ENCODE measurements at places on chromosomes 7 and 10.

DNA sequence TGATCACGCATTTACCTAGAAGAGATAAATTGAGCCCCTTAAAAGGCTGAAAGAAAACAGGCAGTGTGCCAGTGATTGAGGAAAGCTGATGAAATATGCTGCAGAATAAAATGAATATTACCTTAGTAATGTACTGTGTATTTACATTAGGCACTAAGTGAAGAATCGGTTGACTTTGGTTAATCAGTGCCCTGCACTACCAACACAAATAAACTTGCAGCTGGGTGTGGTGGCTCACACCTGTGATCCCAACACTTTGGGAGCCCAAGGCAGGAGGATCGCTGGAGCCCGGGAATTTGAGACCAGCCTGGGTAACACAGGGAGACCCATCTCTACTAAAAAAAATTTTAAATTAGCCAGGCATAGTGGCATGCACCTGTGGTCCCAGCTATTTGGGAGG is 148.3 kb upstream of the TCF7L2 start:
- no peak for DNase-seq

GRCh38 chr10:48533951-48534720 is 70.7 kb downstream of the ARHGAP22 start:
- DNase-seq: no peak

GRCh38 chr7:22653951-22654350 is 73.0 kb upstream of the IL6 start:
- no peak for DNase-seq

DNA sequence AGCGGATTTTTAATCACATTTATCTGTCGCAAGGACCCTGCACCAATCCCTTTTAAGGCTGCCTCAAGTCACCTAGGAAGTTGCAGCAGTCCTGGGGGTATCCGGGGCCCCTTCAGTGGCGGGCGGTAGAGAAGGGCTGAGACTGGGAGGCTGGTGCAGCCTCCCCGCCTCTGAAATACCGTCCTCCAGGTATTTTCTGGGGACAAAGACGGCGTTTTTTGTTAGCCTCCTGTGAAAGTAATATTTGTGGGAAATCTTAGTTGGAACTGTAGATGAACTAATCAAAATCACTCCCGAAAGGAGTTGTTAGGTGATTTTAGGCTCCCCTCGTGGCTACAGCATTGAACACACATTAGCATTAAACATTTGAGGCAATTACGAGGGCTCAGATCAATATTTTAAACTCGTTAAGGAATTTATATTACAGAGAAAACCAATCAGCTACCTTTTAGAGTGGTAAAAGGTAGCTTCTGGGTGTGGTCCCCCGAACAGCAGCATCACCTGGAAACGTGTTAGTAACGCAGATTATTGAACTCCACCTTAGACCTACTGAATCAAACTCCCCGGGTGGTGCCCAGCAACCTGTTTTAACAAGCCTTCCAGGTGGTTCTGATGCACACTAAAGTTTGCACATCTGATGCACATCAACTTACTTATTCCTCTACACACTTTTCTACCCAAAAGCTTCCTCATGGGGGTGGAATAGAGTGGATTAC is 530 bp upstream of the ANXA7 start:
- no peak for DNase-seq

DNA sequence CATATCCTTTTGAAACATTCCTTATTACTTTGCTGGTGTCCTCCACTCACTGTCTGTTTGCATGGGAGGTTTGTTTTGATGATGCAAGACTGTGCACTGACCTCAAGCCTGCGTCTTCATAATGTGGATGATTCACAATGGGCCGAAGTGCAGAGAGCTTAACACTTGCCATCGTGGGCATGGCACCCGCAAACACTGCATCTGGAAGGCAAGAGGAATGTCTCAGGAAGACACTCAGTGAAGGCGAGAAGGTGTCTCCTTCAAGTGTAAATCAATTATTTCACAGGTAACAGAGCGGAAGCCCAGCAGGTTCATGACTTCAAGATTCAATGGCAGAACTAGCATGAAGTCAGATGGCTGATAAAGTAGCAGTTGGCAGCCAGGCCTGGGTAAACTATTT is 98.1 kb downstream of the DPY19L1 start:
- no peak for DNase-seq

DNA sequence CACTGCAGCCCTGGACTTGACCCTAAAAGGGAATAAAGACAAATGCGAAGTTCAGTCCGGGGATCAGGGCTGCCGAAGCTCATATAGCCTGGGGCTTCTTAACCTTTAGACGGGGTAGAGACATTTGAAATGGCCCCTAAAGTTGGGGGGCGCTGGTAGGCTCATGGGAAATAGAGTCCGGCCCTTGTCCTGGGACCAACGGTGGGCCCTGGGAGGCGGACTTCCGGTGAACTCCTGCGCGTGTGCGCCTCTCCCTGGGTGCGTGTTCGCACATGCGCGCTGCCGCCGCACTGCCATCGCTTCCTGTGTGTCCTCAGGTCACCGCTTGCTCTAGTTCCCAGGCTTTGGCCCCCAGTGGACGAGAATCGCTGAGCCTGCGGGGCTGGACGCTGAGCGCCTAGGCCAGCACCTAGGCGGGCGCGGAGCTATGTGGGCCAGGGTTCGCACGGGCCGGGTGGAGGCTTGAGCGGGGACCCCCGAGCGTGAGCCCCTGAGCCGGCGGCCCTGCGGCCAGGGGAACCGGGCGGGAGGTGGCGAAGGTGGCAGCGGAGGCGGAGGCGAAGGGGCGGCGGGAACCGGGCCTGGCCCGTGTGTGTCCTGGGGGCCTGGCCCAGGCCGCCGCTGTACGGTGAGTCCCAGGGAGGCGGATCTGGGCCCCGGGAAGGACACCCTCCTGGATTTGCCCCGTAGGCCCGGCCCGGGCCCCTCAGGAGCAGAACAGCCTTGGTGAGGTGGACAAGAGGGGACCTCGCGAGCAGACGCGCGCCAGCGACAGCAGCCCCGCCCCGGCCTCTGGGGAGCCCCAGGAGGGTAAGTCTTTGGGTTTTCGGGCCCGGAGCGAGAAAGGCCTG is 23.0 kb upstream of the ZNF12 start:
- peak; percentile 95 for DNase-seq

- no peak for DNase-seq
These were observed 160.8 kb upstream of the PITRM1 start for GRCh38 chr10:3333426-3333825.

DNA sequence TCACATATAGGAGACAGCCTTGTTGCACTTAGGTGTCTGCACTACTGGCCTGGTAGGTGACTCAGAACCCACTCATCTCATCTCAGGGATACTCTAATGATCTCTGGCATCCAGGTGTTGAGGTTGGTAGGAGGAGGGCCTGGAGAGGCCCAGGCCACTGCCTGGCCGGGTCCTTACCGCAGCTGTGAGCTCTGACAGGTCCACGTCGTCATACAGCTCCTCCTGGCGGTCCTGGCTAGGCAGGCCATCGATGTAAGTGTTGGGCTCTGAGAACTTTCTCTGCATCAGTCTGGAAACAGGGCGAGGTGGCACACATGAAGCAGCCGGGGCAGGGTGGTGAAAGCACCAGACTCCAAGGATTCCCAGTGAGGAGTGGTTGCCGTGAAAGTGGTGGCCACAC is 62.1 kb downstream of the VWA2 start:
- no peak for DNase-seq

DNA sequence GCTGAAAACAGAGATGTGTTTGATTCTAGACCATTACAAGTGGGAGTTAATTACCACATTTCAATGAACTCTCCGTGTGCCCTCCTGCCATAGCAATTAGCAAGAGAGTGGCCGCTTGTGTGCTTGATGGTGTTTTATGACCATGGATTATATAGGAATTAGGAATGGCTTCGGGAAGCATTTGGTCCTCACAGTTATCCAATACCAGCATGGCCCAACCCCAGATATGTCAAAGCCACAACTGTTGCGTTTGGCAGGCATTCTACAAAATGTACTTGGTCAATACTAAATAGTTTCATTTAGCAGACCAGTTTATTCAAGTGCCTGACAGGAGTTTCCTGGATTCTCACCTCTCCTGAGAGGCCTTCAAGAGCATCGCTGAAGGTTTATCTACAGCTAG is 509.0 kb upstream of the GALNT17 start:
- no peak for DNase-seq

DNA sequence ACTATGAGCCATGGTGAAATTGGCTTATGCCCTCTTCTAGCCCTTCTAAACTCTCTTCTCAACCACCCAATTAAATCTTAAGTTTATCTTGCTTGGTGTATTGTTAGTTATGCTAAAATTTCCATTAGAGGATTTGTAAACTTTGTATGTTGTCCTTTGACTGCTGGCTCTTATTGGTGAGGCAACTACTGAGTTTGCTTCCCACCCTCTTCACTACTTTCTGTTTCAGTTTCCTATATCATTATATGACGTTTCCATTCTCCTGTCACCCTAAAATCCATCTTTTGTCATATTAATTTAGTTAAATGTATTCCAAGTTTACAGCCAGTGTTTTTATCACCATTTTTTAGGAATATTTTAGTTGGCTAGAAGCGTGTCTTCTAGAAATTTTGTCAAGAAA is 80.9 kb upstream of the VWC2 start:
- DNase-seq: no peak

DNA sequence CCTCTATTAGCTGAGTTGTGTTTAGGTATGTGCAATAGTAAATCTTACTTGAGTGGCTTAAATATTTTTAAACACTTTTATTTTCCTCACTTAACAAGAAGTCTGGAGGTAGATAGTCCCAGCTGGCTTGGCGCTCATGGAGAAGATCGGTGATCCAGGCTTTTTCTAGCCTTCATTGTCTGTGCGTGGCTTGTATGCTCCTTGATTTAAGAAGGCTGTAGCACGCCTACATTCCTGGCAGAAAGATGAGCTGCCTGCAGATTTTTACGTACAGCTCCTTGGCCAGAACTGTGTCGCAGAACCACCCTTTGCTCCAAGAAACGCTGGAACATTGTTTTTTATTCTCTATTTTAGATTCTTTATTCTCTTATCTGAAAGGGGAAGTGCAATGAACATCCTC is 284.1 kb downstream of the KIF20B start:
- DNase-seq: no peak

GRCh38 chr7:77310982-77311381 is 105.2 kb downstream of the GSAP start:
- no peak for DNase-seq

All from D341Med (cell line).